Fibroblast of mammary gland (primary cell): ENCODE measurements at places on chromosomes 7 and 10.

- DNase-seq, result no peak
These were observed 28.1 kb upstream of the JAKMIP3 start for GRCh38 chr10:132037676-132037975.

- peak; percentile 43 for DNase-seq
These were observed 41.3 kb downstream of the CCDC6 start for GRCh38 chr10:59865101-59865500.

DNA sequence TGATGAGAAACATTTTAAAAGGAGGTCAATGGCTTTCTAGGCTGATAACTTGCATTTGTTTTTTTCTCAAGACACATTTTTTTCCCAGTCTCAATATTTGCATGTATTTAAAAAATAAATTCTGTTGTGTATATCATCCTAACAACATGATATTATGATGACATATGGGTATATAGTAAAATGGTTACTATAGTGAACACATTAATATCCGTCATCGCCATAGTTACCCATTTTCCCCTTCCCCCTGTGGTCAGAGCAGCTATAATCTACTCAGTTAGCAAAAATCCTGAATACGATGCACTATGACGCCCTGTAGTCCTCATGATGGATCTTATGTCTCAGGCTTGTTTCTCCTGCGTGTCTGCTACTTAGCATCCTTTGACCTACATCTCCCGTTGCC lies 60.9 kb upstream of the ZPBP start:
- DNase-seq, result no peak

DNA sequence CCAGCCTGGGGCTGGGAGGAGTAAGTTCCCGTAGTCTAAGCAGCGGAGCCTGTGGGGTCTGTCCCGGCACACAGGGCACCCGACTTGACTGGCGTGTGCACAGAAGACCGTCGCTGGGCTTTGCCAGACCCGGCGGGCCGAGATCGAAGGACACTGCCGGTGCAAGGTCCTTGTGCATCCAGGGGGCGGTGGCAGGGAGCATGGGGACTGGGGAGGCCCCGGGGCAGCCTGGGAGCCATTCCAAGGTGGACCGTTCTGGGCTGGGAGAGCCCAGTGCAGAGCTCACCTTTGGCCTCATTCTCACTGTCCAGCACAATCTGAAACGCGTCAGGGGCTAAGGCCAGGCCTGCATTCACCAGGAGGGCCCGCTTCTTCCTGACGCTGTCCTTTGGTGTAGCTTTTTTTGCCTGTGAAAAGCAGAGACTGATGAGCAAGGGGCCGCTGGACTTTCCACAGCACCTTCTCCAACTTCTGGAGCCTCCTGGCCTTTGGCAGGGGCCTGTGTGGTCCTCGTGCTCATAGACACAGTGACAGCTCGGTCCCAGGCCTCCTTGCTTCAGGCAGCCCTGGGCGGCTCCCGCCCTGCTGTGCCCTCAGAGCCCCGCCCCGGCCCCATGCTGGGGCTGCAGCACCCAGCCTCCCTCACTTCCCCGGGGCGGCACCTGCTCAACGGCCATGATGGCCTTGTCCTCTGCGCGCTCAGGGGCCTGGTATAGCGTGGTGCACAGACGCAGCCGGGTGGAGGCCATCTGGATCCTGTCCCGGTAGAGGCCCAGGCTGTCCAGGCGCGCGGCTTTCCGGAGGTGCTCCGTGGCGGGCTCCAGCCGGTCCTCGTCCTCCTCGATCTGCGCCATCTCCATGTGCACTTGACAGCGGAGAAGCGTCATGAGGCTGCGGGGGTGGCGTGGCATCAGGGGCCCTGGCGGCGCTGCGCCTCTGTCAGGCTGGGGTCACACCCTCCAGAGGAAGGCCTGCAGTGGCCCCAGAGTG lies 20.3 kb downstream of the CFAP46 start:
- DNase-seq, result no peak

DNA sequence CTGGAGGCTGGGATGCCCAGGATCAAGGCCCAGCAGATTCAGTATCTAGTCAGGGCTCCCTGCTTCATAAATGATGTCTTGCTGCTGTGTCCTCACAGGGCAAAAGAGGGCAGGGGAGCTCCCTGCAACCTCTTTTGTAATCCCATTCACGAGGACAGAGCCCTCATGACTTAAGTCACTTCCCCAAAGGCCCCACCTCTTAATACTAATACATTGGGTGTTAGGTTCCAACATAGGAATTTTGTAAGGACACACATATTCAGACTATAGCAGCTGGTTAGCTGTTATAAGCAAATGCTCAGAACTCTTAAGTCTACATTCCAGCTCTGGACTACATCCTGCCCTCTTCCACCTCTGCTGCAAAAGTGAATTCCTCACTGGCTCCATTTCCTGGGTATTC lies 63.0 kb downstream of the VOPP1 start:
- DNase-seq, result peak; percentile 49

DNA sequence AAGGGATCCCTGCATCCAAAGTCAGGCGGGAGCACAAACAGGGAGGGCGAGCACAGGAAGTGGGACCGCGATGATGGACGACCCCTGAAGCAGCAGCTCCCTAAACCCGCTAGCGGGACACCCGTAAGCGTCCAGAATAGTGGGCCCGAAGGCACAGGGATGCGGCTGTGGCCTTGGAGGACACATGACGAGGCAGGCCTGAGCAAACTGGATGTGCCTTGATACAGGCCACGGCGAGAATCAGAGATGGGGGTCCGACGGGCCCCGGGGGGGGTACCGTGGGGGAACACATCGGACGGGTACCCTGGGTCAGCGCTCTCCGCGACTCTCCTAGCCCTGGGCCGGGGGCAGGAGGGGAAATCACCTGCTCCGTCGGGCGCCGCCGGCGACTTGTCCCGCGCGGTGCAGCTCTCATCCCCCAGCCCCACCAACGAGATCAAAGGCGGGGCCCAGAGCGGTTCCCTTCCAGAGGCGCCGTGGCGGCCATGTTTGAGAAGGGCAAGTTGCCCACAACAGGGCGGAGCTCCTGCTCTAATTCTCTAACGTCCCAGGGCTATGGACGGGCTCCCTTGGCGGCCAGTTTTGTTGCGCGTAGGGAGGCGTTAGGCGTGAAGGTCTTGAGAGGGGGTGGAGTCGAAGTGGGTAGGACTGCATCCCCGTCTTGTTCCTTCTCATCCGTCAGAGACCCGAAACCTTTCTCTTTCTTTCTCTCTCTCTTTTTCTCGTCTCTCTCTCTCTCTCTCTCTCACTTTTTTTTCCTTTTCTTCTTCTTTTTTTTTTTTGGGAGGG lies at the start of gene CUEDC2:
CUEDC2 (minus strand) TSS at position 413 of the 789 bp plus-strand sequence. CDS start 7,386 bp downstream, outside the sequence.
- DNase-seq, result peak; percentile 97

DNA sequence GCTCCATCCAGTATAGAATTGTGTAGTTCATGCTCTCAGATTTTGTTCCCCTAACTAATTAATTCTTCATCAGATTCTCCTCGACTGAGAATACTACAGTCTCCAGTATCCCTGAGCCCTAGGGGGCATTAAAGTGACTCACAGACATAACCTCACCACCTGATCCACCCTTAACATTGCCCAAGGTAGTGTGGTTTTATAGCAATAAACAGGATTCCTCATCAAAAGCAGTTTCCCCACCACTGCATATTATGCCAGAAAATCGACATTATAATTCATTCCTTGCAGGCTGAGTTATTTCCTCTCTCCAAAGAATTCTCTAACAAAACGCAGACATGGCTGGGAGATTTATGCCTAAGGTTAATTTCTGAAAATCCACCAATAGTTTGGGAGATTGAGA lies 1402.5 kb upstream of the CELF2 start:
- DNase-seq, result peak; percentile 66

DNA sequence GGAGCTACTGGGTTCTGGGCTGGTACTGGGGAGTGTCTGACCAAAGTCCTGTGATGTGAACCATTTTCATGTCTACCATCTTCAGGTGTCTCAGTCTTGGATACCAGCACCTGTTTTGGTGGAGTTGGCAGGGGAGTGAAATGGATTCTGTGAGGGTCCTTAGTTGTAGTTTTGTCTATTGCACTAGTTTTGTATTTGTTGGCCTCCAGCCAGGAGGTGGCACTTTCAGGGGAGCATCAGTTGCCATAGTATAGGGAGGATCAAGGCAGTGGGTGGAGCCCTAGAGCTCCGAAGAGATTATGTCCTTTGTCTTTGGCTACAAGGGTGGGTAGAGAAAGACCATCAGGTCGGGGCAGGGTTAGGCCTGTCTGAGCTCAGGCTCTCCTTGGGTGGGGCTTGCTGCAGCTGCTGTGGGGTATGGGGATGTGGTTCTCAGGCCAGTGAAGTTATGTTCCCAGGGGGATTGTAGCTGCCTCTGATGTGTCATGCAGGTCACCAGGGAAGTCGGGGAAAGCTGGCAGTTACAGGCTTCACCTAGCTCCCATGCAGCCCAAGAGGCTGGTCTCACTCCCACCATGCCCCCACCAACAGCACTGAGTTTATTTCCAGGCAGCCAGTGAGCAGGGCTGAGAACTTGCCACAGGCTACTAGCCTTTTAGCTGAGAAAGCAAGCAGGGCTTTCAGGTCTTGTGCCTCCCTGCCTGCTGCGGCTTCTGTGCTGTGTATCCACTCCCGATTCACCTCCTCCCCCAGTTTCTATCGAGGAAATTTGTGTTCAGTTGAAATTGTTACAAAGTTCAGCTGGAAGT lies 153.1 kb downstream of the ZNF365 start:
- DNase-seq, result peak; percentile 40

- peak; percentile 86 for DNase-seq
These were observed 34.6 kb downstream of the RHEB start for GRCh38 chr7:151484971-151485707.

GRCh38 chr10:126001576-126001975 lies 105.2 kb downstream of the FANK1 start:
- no peak for DNase-seq

GRCh38 chr7:136064627-136065237 lies 87.6 kb upstream of the MTPN start:
- no peak for DNase-seq

DNA sequence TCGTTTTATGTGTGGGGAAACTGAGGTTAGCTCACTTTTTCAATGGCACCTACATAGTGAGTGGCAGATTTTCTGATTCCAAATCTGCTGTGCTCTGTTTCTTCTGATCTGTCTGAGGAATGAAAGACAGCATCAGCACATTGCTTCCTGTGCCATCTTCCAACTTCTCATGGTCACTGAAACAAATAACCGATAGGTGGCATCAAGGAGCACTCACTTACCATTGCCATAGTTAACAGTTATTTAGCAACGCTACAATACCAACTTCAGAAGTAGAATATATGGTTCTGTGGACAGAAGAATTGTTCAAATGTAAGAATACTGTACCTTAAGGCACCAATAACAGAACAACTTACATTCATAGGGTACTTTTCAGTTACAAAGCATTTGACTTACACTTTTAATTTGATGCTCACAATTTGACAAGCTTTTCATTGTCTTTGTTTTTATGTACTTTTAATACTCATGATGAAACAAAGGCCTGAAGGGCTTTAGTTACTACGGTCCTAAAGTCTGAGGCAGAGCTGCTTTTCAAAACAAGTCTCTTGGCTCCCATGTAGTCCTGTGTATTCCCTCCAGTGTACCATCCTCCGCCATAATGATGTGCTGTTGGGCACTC lies 228.9 kb upstream of the TCF7L2 start:
- peak; percentile 59 for DNase-seq

DNA sequence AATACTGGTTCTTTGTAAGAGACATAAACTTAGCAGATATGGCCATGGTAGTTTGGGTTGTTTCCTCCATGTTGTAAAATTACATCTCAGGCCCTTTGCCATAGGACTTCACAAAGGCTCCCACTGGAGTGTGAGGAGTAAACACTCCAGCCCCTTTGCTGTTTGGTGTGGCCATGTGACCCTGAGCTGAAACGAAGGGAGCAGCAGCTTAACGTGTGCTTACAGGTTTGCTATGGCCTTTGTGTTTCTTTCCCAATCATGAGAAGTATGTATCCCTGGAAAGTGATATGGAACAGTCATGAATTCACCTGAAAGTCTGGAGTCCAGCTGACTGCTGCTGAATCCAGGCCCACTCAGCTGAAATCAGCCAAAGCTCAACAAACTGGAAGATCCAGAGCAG lies 23.8 kb upstream of the SFTPA1 start:
- DNase-seq, result no peak

GRCh38 chr10:61613665-61614064 lies 49.1 kb upstream of the CABCOCO1 start:
- DNase-seq, result no peak

GRCh38 chr10:50846753-50847152 lies 38.7 kb downstream of the A1CF start:
- peak; percentile 6 for DNase-seq

DNA sequence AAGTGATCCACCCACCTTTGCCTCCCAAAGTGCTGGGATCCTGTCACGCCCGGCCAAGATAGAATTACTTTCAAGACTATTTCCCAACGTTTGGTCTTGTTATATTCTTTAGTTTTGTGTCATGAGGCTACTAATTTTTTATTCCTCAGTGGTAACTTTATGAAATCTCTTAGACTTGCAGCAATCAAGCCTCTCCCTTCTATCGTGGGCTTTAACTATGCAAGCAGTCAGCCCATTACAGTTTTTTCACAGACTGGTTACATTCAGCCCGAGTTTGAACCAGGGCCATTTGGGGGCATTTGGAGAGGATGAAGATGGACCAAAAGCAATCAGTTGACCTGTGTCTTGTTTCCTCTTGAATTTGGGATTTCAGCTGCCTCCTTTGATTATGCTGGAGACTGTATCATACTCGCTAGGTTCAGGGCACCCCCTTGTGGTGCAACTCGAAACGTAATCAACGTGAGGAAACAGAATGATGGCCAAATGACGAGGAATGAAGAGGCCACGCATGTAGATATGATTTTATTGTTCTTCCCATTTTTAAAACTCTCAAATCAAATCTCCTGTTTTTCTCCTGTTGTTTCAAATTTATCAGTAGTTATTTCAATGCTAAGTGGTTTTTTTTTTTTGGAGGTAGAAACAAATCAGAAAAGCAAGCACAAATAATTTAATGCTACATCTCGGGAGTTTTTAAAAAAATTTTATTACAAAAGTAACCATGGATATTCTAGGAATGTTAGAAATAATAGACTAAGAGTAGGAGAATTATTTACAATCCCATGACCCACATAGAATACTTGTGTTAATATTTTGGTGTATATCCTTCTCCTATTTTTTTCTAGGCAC lies 151.6 kb downstream of the KIAA1217 start:
- DNase-seq, result peak; percentile 79

DNA sequence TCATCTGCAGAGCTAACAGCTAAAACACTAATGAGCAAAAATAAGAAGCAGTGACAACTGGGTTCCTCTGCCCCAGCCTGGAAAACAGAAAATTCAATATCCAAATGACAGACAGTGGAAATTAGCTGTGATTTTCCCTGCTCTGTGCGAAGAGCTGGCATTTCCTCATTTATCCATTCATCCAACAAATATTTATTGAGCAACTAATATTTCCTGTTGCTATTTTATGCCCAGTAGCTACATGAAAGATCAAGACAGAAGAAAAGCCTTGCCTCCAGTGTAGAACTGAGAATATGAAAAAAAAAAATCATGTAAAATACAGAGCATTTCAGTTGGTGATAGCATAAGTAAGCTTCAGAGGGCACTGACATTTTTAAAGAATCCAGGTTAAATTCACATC lies 140.9 kb downstream of the ABCA13 start:
- DNase-seq, result peak; percentile 5
